SJCRH30 (cell line): ENCODE measurements at places on chromosomes 5 and 9. TPM values are rescaled to one million over a fixed set of nuclear protein-coding genes. Genes with fewer than 3 reads are reported as not detected.

GRCh38 chr9:83281306-83282255, 218.6 kb upstream of the RASEF start:
- peak; percentile 79 for DNase-seq
- peaks cover 54% of the 10 kb centered on the region for H3K4me1 ChIP-seq
- peak overlapping the region; percentile 21 for H3K4me3 ChIP-seq
- H3K27me3 ChIP-seq = no peaks in the 10 kb centered on the region
- peak overlapping the region; percentile 65 for H3K27ac ChIP-seq

GRCh38 chr5:39200081-39200480, 19.3 kb downstream of the FYB1 start:
- H3K4me1 ChIP-seq = peaks cover 6% of the 10 kb centered on the region; the same call in 1 of the 2 replicates
- no peak overlapping the region for H3K4me3 ChIP-seq
- H3K36me3 ChIP-seq = no peaks in the 10 kb centered on the region

DNA sequence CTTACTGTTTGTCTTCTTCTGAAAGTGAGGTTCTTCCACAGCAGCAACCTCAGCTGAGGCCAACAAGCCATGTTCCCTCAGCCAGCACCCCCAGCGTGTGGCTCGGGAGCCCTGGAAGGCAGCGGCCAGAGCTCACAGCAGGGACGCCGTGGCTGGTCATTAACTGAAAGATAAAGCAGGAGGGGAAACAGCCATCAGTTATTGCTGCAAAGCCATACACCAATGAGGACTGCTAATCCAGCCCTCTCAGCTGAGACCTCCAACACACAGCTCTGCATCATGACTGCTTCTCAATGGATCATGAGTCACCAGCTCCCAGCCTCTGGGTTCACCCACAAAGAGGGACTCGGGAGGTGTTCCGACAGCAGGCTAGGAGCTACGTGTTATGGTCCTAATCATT, 24.3 kb downstream of the ABCA1 start:
- H3K4me1 ChIP-seq = no peaks in the 10 kb centered on the region
- H3K27ac ChIP-seq = no peak overlapping the region
- no peaks in the 10 kb centered on the region for H3K27me3 ChIP-seq
- DNase-seq = no peak

GRCh38 chr9:128340691-128341434, 536 bp downstream of the SLC27A4 start:
- DNase-seq = no peak
- H3K36me3 ChIP-seq = peaks cover 7% of the 10 kb centered on the region; the same call in 1 of the 2 replicates
- no peaks in the 10 kb centered on the region for H3K27me3 ChIP-seq
- no peaks in the 10 kb centered on the region for H3K4me1 ChIP-seq

- no peak for DNase-seq
- H3K4me3 ChIP-seq = no peak overlapping the region
- H3K36me3 ChIP-seq = no peaks in the 10 kb centered on the region
- no peak overlapping the region for H3K27ac ChIP-seq
- H3K27me3 ChIP-seq = 0 out of 2 replicates have a peak, but pooled peaks cover 3% of the 10 kb centered on the region
- H3K4me1 ChIP-seq = no peaks in the 10 kb centered on the region
Observed at GRCh38 chr9:91534374-91534773, 110.7 kb upstream of the NFIL3 start.

GRCh38 chr9:7456377-7456776, 343.2 kb downstream of the DMAC1 start:
- DNase-seq = no peak
- no peak overlapping the region for H3K4me3 ChIP-seq
- H3K27ac ChIP-seq = no peak overlapping the region
- H3K27me3 ChIP-seq = no peaks in the 10 kb centered on the region
- H3K36me3 ChIP-seq = no peaks in the 10 kb centered on the region
- no peaks in the 10 kb centered on the region for H3K4me1 ChIP-seq

GRCh38 chr9:130137641-130138081, 34.5 kb upstream of the NCS1 start:
- no peak overlapping the region for H3K27ac ChIP-seq
- H3K4me3 ChIP-seq = no peak overlapping the region
- peaks cover 14% of the 10 kb centered on the region for H3K4me1 ChIP-seq
- no peaks in the 10 kb centered on the region for H3K27me3 ChIP-seq
- H3K36me3 ChIP-seq = no peaks in the 10 kb centered on the region; the same call in 1 of the 2 replicates
- DNase-seq = no peak

DNA sequence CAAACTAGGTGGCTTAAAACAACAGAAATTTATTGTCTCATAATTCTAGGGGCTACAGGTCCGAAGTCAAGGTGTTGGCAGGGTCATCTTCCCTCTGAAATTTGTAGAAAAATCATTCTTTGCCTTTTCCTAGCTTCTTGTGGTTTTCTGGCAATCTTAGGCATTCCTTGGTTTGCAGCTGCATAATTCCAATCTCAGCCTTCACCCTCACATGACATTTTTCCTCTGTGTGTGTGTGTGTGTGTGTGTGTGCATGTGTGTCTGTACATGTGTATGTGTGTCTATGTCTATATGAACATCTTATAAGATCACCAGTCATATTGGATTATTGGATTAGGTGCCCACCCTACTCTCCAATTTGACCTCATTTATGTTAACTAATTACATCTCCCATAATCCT, 330.6 kb downstream of the CHSY3 start:
- no peaks in the 10 kb centered on the region for H3K4me1 ChIP-seq
- no peak for DNase-seq
- H3K27ac ChIP-seq = no peak overlapping the region
- H3K36me3 ChIP-seq = no peaks in the 10 kb centered on the region
- no peaks in the 10 kb centered on the region for H3K27me3 ChIP-seq

- no peaks in the 10 kb centered on the region for H3K36me3 ChIP-seq
- no peaks in the 10 kb centered on the region for H3K27me3 ChIP-seq
- no peak overlapping the region for H3K27ac ChIP-seq
Observed at GRCh38 chr5:180824630-180825476, 22.2 kb upstream of the MGAT1 start.

- H3K27me3 ChIP-seq = no peaks in the 10 kb centered on the region
- no peaks in the 10 kb centered on the region for H3K36me3 ChIP-seq
- no peak overlapping the region for H3K27ac ChIP-seq
- H3K4me1 ChIP-seq = peaks cover 10% of the 10 kb centered on the region
- no peak overlapping the region for H3K4me3 ChIP-seq
Observed at GRCh38 chr9:105255421-105255820, 11.0 kb downstream of the SLC44A1 start.

DNA sequence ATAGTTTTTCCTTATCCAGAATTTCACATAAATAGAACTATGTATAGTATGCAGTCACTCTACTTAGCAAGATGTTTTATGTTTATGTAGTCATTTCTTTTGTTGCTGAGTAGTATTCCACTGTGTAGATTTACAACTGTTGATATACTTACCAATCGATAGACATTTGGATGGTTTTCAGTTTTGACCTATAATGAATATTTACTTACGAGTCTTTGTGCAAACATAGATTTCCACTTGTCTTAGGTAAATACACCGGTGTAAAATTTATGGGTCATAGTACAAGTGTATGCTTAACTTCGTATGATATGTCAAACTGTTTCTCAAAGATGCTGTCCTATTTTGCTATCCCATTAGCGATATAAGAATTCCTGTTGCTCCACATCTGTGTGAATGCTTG, 19.7 kb upstream of the OR2K2 start:
- DNase-seq = no peak
- no peaks in the 10 kb centered on the region for H3K27me3 ChIP-seq
- no peak overlapping the region for H3K27ac ChIP-seq
- no peaks in the 10 kb centered on the region for H3K4me1 ChIP-seq

GRCh38 chr9:18969128-18969527, 63.9 kb downstream of the SAXO1 start:
- peak; percentile 80 for DNase-seq
- no peak overlapping the region for H3K27ac ChIP-seq
- no peaks in the 10 kb centered on the region for H3K36me3 ChIP-seq
- no peaks in the 10 kb centered on the region for H3K27me3 ChIP-seq
- no peak overlapping the region for H3K4me3 ChIP-seq

- H3K27ac ChIP-seq = peak overlapping the region; percentile 57
- H3K36me3 ChIP-seq = no peaks in the 10 kb centered on the region
- H3K4me3 ChIP-seq = no peak overlapping the region
- H3K4me1 ChIP-seq = peaks cover 16% of the 10 kb centered on the region
- peak; percentile 89 for DNase-seq
Observed at GRCh38 chr9:83384214-83384613, 154.0 kb downstream of the FRMD3 start.

- no peak overlapping the region for H3K4me3 ChIP-seq
- no peaks in the 10 kb centered on the region for H3K4me1 ChIP-seq
- H3K27me3 ChIP-seq = no peaks in the 10 kb centered on the region
- no peak overlapping the region for H3K27ac ChIP-seq
- H3K36me3 ChIP-seq = no peaks in the 10 kb centered on the region
Observed at GRCh38 chr9:131891598-131891997, 151.7 kb upstream of the RAPGEF1 start.

GRCh38 chr5:174532455-174533453, 191.6 kb upstream of the MSX2 start:
- no peaks in the 10 kb centered on the region for H3K36me3 ChIP-seq
- peak overlapping the region; percentile 75 for H3K27ac ChIP-seq
- H3K4me1 ChIP-seq = peaks cover 37% of the 10 kb centered on the region

GRCh38 chr9:84804951-84805694, 135.6 kb downstream of the NTRK2 start:
- H3K4me3 ChIP-seq = no peak overlapping the region
- no peak overlapping the region for H3K27ac ChIP-seq
- H3K27me3 ChIP-seq = no peaks in the 10 kb centered on the region
- H3K4me1 ChIP-seq = no peaks in the 10 kb centered on the region
- no peak for DNase-seq

GRCh38 chr5:66540078-66540477, 56.1 kb upstream of the MAST4 start:
- no peak for DNase-seq
- H3K27me3 ChIP-seq = no peaks in the 10 kb centered on the region
- no peaks in the 10 kb centered on the region for H3K36me3 ChIP-seq
- H3K4me3 ChIP-seq = no peak overlapping the region
- H3K4me1 ChIP-seq = no peaks in the 10 kb centered on the region

- no peaks in the 10 kb centered on the region for H3K27me3 ChIP-seq
- no peak for DNase-seq
- no peak overlapping the region for H3K27ac ChIP-seq
- H3K4me3 ChIP-seq = no peak overlapping the region
- no peaks in the 10 kb centered on the region; the same call in 1 of the 2 replicates for H3K36me3 ChIP-seq
- peaks cover 4% of the 10 kb centered on the region for H3K4me1 ChIP-seq
Observed at GRCh38 chr5:172348084-172348483, 64.5 kb upstream of the UBTD2 start.

GRCh38 chr9:95720496-95720895, 155.0 kb upstream of the ERCC6L2 start:
- H3K27ac ChIP-seq = no peak overlapping the region
- H3K4me3 ChIP-seq = no peak overlapping the region
- H3K36me3 ChIP-seq = no peaks in the 10 kb centered on the region
- H3K4me1 ChIP-seq = no peaks in the 10 kb centered on the region; the same call in 1 of the 2 replicates

MARCOL gene
- total RNA-seq = not detected in 2 replicates

TNFSF8 gene
- total RNA-seq = not detected in 2 replicates

PCDHB4 gene
- total RNA-seq = 0.25 and 0.42 TPM in 2 replicates

PCDHB14 gene
- 10.9 and 11.2 TPM in 2 replicates for total RNA-seq

NDUFS4 gene
- 80.7 and 91.6 TPM in 2 replicates for total RNA-seq

MYMK gene
- total RNA-seq = 1.1 and 2.0 TPM in 2 replicates

GFM2 gene
- 67.7 and 73.2 TPM in 2 replicates for total RNA-seq

HRCT1 gene
- total RNA-seq = 0.48 TPM in 1 of 2 replicates, not detected in the other

NTNG2 gene
- total RNA-seq = 0.15 and 0.26 TPM in 2 replicates

CDX1 gene
- not detected in 2 replicates for total RNA-seq

IFNA10 gene
- total RNA-seq = not detected in 2 replicates
